ENCODE measurements at places on chromosomes 7 and 10.

DNA sequence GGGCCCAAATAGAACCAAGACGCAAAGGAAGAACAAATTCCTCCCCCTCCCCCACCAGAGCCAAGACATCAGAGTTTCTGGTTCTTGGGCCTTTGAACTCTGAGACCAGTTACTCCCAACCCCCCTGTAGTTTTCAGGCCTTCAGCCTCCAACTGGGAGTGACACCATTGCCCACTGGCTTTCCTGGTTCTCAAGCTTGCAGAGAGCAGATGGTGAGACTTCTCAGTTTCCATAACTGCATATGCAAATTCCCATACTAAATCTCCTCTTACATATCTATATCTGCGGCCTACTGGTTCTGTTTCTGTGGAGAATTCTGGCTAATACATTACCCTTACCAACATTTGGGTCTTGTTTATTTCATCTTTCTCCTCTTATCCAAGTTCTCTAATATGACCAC is 762.9 kb downstream of the GRM8 start:
- DNase-seq: no peak

- DNase-seq: no peak
Measured at GRCh38 chr7:80611353-80611752, 27.1 kb upstream of the CD36 start.

DNA sequence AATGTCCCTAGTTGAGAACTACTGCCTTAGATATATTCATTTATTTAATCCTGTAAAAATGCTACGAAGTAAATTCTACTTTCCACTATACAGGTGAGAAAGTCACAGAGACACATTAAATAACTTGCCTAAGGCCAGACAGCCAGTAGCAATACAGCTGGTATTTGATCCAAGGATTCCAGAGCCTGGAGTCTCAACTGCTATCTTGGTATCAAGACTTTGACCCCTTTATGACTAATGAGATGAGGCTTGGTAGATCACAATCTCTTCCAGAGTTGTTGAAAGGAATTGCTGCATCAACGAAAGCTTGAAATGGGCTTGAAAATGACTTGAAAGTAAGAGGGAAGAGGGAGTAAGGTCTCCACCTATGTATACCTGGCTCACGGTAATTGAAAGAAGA is 83.3 kb downstream of the ORC5 start:
- no peak for DNase-seq

DNA sequence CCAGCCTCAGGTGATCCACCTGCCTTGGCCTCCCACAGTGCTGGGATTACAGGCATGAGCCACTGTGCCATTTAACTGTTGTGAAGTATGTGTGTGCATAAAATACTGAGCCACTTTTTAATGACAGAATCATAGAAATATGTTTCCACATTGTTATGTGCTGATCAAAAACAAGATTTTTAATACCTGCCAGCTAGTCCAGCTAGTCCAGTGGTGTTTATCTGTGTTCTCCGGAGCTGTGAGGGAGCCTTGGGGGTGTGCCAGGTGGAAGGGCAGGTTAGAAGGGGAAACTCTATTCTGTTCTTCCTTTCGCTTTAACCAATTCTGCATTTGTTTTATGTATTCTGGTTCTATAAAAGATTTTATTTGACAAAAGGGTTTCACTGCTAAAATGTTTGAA is 7.0 kb downstream of the FAM221A start:
- DNase-seq: no peak

DNA sequence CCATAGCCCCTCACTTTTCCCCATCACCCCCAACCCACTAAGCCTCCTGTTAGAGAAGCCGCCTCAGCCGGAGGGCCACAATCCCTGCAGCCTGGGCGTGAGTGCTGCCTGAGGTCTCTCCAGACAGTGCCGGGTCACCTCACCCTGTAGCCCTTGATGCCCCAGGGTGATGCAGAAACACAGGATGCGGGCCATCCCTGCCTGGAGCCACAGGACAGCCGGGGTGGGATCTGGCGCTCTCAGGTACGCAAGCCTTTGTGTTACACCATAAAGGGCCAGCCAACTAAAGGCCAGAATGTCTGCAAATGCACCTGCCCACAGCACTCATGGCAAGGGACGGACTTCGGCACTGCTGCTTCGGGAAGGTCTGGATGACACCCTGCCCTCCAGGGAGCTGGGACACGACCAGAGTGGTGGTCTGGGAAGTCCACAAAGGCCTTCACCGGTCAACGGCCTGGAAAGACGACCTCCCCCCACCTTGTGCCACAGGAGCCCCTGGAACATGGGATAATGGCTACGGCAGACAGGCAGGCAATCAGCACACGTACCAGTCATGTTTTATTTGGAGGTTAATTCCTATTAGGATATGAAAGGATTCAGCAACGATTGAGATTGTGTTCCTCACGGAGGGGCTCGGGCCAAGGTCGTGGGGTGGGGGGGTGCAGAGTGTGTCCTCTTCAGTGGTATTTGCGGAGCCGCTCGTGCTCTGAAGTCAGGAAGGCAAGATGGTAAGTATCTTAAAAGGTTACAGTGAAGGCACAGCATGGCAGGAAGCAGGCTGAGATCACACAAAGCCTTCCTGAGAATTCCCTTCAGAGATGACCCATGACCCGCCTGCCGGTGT is 8.1 kb downstream of the ATP5MF start:
- no peak for DNase-seq

DNA sequence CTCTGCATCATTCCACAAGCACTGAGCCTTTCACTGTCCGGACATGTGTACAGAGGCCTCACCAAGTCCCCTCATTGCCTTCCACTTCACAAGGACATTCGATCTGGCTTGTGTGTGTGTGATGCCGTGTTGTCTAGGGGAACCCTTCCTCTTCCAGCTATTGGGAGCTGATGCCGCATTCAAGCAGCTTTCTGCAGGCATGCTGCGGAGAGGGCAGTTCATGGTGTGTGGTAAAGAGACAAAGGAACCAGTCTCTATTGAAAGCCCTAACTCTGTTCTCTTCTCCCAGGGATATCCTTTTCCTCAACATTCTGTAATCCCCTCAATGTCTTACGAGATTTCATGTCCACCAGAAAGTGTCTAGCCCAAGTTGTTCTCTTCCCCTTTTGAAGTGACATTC is 141.6 kb downstream of the ALOX5 start:
- no peak for DNase-seq

- no peak for DNase-seq
Measured at GRCh38 chr7:110595694-110596093, 495.2 kb upstream of the LRRN3 start.

- DNase-seq: no peak
Measured at GRCh38 chr7:103380395-103381191, 33.1 kb downstream of the PSMC2 start.

DNA sequence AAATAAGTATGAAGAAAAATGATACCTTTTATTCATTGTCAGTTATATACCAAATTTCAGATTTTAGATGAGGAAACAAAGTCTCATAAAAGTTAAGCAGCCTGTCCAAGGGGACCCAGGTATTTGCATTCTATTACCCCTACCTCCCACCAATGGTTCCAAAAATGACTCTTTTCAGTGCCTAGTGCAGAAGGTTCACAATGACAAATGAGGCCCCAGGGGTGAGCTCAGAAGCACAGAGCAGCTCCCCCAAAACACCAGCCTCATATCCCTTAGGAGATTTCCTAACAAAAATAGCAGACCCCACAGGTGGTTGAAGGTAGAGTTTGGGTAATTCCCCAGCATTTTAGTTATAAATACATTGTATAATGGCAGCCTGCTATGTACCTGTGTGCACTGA is 168.6 kb downstream of the REEP3 start:
- DNase-seq: no peak

GRCh38 chr10:29249018-29249417 is 39.9 kb upstream of the LYZL1 start:
- DNase-seq: no peak

DNA sequence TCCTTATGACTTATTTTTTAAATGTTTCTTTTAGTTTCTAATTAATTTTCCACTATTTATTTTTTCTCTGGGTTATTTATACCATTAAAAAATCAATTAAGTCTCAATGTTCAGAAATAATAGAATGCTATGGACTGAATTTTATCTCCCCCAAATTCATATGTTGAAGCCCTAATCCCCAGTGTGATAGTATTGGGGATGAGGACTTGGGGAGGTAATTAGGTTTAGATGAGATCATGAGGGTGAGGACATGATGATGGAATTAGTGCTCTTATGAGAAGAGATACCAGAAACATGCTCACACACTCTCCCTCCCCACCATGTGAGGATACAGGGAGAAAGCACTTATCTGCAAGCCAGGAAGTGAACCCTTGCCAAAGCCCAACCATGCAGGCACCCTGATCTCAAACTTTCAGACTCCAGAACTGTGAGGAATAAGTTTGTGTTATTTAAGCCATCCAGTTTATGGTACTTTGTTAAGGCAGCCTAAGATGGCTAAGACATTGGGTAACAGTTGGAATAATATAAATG is 202.6 kb downstream of the MDFIC start:
- no peak for DNase-seq

DNA sequence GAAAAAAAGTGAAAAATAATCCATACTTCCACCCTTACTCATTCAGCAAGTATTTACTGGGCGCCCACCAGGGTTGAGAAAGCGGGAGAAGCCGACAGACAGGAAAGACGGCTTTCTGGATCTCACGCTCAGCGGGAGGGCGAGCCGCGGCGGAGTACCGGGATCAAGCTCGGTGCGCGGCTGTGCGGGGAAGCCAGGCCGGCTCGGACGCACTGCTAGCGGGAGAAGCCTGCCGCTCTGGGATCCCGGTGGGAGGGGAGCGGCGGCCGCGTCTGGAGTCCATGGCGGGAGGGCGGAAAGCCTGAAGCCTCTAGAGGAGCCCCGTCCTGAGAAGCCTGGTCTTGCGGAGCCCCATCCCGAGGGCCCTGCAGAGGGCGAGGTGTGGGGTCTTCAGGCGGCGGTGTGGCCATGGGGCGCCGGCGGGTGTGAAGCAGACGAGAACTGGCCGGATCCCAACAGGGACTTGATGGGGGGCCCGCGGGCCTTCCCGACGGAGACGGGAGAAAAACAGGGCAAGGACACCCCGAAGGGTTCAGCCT is 82.9 kb downstream of the VIPR2 start:
- no peak for DNase-seq

DNA sequence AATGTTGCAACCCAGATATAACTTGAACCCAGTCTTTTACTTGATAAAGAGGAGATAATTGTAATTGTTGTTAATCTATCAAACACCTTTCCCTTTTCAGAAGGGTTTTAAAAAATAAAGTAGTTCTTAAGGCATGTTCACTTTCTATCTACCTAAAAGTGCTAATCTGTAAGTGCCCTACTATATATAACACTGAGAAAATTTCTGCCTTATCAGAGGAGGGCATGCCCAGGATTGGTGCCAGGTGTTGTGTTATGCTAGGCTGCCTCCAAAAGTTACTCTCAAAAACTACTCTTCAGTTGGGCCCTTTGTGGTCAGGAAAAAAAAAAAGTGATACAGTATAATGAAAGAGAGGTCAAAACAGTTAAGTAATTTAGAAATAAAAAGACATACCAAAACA is 36.3 kb downstream of the SMNDC1 start:
- DNase-seq: no peak
